NCI-H1694 (cell line): ENCODE measurements at places on chromosomes 5 and 9.

GRCh38 chr9:96020792-96021550 lies 145.5 kb downstream of the ERCC6L2 start:
- no peak for DNase-seq

- no peak for DNase-seq
Observed at GRCh38 chr9:98275159-98275558, 19.7 kb upstream of the TBC1D2 start.

DNA sequence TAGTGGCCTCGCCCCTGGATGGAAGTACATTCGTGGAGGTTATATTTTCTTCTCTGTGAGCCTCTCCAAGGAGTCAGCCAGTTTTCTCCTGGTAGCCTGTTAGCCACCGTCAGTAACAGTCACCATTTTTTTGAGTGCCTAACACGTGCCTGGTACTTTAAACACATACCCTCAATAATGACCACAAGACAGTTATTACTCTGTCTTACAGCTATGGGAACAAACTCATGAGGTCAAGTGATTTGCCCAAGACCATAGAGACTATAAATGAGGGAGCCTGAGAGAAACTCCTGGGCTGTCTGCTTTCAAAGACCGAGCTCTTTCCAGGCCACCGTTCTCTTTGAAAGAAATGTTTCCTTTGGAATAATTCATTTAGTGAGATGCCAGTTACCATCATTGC lies 90.4 kb downstream of the PALM2AKAP2 start:
- no peak for DNase-seq

- no peak for DNase-seq
Observed at GRCh38 chr9:136175616-136176197, 29.2 kb downstream of the LHX3 start.

DNA sequence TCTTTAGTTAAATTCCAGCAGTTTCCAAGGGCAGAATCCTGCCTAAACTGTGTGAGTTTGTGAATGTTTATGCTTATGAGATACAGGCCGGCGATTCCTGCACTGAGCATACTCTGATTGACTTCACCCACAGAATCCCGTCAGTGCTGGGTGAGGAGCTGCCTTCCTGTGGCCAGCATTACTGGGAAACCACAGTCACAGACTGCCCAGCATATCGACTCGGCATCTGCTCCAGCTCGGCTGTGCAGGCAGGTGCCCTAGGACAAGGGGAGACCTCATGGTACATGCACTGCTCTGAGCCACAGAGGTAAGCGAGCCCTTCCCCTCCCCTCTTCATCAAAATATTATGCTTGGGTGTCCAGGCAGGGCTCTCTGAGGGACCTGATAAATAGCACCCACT lies 103.7 kb downstream of the CMYA5 start:
- no peak for DNase-seq

DNA sequence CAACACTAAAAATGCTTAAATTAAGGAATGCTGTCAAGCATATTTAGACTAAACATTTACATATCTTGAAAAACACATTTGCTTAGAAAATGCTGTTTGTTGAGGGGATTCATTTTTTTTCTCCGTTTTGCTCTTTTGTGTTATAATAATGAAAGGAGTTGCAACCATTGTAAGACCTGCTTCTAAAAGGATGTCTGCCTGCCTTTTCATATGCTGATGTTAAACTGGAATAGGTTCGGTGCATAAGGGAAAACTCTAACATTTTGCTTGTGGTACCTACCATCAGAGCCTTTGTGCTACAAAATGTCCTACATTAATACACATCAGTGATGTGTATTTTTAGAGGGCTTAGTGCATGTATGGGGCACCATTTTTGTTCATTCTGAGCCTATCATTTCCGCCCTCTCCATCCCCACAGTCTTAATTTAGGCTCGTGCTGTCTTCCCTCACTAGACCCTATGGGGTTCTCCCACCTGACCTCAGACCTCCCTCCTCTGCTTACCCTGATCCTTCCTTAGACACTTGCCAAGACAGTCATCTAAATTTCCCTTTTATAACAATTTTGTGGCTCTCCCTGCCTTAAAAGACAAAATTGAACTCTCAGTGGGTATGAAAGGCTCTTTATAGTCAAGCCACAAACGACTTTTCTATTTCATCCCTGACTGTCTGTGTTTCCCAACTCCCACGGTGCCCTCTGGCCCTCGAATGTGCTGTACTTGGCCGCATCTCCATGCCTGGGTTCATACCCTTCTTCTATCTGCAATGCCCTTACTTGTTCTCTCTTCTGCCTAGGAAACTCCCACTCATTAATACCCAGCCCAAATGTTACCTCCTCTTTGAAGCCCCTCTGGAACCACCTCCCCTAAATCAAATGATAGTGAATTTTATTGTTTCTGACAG lies 61.2 kb downstream of the CMYA5 start:
- DNase-seq, result no peak

DNA sequence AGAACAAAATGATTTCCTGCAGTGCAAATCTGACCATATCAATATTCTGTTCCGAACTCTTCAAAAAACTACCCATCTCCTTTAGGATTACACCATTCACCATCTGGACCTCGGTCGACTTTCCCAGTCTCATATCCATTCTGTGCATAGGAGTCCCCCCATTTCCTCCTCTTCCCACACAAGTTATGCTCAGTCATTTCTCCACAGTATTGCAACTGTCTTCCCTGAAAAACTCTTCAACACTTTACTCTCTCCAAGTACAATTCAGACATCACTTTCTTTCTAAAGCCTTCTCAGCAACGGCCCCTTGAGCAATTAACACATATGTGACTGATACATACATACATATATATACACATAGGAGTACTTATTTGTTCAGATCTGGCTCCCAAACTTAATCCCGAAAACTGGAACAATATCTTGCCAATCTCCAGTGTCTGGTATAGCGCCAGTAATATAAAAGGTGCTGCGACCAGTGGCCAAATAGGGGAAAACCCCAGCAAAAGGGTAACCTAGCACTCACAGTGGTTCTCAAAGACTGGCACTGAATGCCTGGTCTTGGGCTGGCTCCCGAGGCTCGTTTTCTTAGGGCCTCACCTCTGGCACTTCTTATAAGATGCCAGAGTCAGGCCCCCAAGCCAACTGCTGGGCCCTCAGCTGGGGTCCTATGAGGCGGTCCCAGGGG lies 629 bp downstream of the ZBTB26 start:
- DNase-seq, result no peak

GRCh38 chr5:65326922-65327321 lies 154.8 kb downstream of the ADAMTS6 start:
- DNase-seq, result no peak

DNA sequence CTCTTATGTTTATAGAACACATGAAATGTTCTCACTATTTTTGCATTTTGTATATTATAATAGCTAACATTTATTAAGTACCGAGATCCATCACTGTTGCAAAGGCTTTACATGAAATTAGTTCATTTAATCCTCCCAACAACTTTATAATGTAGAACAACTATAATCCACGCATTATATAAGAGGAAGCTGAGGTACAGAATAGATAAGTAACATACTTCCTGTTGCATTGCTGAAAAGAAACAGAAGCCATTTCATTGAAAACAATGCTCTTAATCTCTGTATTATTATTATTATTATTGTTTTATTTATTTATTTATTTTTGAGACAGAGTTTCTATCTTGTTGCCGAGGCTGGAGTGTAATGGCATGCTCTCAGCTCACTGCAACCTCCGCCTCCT lies 7.9 kb upstream of the INSYN2B start:
- no peak for DNase-seq

DNA sequence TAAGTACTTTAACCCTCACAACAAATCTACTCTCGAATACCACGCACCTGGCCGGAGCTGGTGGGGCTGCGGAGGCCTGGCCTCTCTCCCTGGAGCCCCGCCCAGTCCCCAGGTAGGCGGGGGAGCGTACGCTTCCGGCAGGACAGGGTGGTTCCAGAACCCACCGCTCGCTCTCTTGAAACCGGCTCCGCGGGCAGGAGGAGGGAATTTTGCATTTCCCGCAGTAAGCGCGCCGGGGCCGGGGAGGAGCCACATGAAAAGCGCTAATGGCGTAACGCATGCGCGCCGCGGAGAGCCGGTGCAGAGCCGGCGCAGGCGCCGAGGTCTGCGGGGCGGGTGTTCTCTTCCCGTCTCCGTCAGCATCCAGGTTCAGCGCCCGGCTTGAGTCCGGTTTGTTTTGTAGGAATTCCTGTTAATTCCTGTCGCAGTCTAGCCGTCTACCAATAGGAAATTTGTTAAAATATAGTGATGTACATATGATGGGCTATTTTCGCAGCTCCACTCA lies 20.8 kb downstream of the CAVIN4 start:
- peak; percentile 69 for DNase-seq

- DNase-seq, result no peak
Observed at GRCh38 chr5:1161833-1162229, 39.6 kb upstream of the SLC6A19 start.

DNA sequence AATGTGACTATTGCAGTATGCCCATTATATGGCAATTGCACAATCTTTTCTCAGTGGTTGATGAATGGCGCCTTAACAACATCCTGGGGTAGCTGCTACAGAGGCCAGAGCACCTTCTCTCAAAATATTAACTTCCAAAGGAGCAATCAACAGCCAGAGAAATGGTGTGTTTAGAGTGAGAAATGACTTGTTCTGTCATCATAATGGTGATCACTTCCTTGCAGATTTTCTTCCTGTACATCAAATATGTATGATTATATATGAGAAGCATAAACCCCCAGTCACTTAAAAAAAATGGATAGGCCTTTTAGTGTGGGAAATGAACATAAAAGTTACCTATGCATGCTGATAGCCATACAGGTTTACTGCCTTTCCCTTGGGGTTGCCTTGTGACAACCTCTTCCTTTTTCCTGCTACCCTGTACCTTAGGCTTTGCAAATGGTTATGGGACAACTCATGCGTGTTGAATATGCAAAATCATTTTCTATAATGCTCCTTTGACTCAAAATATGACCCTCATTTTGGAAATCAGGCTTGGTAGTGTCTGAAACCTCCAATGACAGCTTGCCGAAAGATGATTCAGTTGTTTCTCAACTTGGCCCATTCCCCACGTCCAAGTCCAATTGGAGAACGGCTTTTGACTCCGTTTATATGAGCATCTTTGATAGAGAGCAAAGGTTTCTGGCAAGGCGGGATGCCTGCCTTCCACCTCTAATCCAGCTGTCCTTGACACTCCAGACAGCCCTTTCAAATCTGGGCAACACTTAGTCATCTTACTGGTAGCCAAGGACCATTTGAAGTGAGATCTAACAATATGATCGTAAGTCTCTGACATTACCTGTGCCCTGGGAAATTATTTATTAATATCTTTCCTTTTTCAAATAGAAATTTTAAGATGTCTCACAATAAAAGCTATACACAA lies 69.3 kb downstream of the SLC1A1 start:
- no peak for DNase-seq
